Astrocyte (in vitro differentiated cells and primary cell): ENCODE measurements at places on chromosomes 7 and 10. TPM values are rescaled to one million over a fixed set of nuclear protein-coding genes. Genes with fewer than 3 reads are reported as not detected.

Gene TMEM184A
- 1.8 and 2.1 TPM in 2 replicates for total RNA-seq

Gene NPSR1
- not detected in 2 replicates for total RNA-seq

Gene ANKRD1
- 841 and 913 TPM in 2 replicates for total RNA-seq

GRCh38 chr10:35306852-35307251 lies 29.5 kb upstream of the CCNY start:
- H3K4me1 ChIP-seq: peaks cover 8% of the 10 kb centered on the region
- H3K36me3 ChIP-seq: no peaks in the 10 kb centered on the region
- peak; percentile 41 for DNase-seq
- H3K4me3 ChIP-seq: no peak overlapping the region

DNA sequence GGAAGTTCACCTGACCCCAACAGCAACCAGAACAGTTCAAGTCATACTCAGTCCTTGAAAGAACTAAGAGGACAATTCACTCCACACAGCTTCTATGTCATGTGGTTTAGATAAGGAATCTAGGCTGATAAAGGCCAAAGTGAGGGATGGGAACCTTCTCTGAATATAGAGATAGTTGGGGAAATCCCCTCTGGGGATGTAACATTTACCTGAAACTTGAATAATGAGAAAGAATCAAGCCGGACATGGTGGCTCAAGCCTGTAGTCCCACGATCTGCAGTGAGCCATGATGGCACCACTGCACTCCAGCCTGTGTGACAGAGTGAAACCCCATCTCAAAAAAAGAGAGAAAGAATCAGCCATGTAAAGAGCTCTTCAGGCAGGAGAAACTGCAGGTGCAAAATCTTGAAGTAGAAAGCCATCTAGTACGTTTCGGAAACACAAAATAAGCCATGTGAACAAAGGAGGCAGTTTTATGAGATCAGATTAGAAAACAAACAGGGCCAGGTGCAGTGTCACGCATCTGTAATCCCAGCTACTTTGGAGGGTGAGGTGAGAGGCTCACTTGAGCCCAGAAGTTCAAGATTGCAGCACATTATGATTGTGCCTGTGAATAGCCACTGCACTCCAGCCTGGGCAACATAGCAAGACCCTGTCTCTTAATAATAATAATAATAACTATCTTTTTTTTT lies 4.5 kb upstream of the DNMBP start:
- peaks cover 2% of the 10 kb centered on the region for H3K27me3 ChIP-seq
- no peak overlapping the region for H3K27ac ChIP-seq
- peaks cover 5% of the 10 kb centered on the region for H3K4me1 ChIP-seq
- no peak overlapping the region for H3K4me3 ChIP-seq

GRCh38 chr10:35449944-35450343 lies 113.6 kb downstream of the CCNY start:
- peaks cover 44% of the 10 kb centered on the region for H3K4me1 ChIP-seq
- no peak for DNase-seq
- no peaks in the 10 kb centered on the region for H3K36me3 ChIP-seq
- no peaks in the 10 kb centered on the region for H3K27me3 ChIP-seq

- peak; percentile 99 for DNase-seq
- no peak overlapping the region for H3K4me3 ChIP-seq
- peak overlapping the region; percentile 77 for H3K27ac ChIP-seq
- H3K27me3 ChIP-seq: no peaks in the 10 kb centered on the region
- no peaks in the 10 kb centered on the region for H3K36me3 ChIP-seq
- peaks cover 41% of the 10 kb centered on the region for H3K4me1 ChIP-seq
Measured at GRCh38 chr10:31075434-31075833, 43.8 kb upstream of the ZNF438 start.

DNA sequence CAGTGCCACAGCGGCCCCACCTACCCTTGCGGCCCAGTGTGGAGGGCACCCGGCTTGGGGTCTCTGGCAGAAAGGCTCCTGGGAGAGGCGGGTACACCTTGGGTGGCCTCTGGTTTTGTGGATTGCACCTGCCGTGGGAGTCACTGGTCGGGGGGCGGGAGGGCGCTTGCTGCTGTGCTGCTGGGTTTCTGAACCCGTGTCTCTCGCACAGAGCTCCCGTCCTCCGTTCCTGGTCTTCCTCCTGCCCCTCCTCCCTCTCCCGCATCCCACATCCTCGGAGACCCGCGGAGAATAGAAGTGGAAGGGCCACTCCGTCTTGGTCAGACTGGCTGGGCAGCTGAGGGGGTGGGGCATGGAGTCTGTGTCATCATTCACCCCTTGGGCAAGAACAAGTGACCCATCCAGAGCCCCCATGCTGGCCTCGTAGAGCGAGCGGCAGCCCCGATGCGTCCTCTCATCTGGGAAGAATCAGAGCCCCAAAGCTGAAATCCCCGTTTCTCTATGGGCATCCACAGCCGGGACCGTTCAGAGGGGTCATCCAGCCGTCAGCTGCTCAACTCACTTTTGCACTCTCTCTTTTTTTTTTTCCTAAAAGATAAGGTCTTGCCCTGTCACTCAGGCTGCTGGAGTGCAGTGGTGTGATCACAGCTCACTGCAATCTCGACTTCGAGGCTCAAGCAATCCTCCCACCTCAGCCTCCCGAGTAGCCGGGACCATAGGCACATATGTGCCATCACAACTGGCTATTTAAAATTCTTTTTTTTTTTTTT lies 4.0 kb downstream of the MAFK start:
- no peak overlapping the region for H3K4me3 ChIP-seq
- H3K27ac ChIP-seq: peak overlapping the region; percentile 97
- H3K4me1 ChIP-seq: peaks cover 72% of the 10 kb centered on the region
- no peaks in the 10 kb centered on the region for H3K36me3 ChIP-seq
